ENCODE measurements at places on chromosomes 7 and 10.
A peak's percentile ranks its signal among the peaks of the same experiment; 100 is the strongest.

DNA sequence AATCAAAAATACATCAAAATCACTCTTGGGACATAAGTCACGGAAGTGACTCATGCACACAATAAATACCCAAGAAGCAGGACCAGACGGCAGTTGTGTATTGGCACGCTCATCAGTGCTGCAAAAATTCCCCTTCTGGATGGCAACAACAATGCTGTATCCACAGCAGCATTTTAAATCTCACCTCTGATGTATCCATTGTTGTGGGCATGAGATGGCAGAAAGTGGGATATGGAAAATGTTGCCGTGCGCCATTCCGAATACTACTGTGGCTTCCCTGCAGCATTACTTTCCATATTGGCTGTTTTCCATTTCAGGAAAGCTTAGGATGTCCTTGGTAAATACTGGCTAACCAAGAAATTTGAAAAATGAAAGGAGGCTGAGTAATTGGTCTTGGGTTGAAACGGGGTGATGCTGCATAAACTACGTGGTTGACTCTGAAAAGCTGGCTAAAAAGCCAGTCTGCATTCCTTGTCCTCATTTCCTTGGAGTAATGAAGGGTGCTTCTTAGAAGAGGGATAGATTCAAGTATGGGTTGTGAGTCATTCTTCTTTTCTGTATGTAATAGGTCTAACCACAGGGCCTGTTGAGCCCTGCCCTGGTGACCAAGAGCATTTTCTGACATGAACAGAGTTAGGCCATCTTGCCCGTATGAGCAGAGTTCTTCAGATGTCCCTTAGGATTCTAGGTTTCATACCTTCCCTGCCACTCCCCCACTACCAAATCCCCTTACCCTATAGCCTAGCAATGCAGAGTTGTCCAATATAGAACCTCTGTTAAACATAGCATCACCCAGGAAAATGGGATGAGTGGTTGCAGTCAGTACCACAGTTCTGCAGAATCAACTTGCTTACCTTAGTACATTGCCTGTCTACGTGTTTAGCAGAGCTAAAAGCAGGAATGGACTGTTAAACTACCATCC is 36.3 kb upstream of the TOMM7 start:
- no peak for DNase-seq

DNA sequence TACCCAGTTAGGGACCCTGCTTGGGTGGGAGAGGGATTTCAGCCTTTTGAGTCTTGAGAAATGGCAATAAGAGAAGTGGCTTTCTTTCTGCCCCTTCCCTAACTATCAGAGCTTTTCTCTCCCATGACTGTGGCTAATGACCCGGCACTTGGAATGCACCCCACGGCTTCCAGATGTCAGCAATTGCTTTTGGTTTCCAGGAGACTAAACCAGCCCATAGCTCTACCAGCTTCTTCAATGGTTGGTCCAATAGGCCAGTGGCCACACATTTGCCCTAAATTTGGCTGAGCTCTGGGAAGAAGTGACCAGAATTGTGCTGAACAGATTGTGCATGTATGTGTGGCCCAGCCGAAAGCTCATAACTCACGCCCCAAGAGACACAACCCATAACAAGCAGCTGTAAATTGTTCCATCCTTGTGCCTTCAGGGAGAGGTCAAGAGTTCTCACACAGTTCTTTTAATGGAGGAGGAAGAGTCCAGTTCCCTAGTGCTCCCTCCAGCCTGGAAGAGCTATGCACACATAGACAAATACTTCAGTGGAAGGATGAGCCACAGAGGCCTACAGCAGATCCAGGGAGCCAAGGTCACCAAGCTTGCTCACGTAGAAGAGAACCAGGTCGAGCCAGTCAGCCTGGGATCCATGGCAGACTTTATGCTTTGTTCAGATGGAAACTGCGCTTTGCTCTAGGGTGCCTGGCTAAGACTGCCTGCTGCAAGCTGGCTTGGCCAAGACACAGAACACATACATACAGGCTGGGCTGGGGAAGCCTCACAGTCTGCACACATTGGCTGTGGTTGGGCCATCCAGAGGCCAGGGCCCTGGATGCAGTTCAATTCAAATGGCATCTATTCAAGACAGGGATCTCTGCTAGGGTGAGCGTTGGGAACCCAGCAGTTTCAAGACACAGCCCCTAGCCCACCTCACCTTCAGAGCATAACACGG is 131.8 kb upstream of the HABP2 start:
- no peak for DNase-seq

GRCh38 chr7:55381696-55382095 is 16.6 kb downstream of the LANCL2 start:
- DNase-seq: no peak

GRCh38 chr7:150737265-150738055 is at the start of gene GIMAP5:
Gene GIMAP5, plus strand, starts transcription at chr7:150737418. Its CDS starts 3,467 bp downstream, at chr7:150740885.
- no peak for DNase-seq

DNA sequence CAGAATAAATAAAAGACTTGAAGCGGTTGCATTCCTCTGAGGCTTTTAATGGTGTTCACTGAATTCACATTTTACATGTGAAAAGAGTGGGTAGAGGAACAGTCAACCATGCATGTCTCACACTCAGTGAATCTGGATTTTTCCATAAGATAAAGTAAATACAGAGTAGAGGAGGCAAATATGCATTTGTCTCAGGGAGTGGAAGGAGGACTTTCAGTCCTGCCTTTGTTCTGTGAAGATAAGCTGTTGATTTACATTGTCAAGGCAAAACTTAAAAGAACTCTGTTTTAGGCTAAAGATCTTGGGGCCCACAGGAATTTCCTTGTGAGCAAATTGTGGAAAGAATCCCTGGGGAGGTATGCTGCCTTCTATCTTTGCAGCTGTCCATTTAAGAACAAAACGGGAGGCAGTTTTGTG is 825.3 kb upstream of the MBL2 start:
- no peak for DNase-seq

DNA sequence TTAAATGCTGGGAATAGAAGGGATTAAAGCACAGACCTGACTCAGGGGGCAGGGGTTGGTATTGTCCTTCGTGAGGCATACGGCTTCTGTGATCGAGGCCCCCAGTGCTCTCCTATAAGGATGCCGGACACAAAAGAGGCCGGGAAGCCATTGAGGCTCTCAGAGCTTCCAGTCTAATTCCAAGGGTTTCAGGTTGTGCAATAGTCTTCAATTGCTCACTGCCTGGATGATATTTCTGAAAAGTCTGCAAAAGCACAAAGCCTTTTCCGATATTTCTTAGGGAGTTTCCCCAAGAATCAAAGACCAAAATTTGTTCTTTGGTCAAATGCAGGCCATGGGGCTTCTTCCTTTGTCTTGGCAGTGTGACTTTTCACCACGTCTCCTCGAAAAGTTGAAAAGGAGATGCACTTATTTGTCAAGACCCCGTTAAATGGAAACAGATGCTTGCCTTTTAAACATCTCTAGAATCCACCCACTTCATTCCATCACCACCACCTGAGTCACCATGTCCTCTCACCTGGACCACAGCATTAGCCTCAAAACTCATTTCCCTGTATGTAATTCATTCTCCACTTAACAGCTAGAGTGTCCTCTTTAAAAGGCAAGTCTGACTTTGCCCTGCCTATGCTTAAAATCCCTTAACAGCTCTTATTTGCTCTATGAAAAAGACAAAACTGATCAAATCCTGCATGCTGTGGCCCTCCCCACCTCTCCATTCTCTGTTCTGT is 134.8 kb upstream of the NAMPT start:
- DNase-seq: no peak

DNA sequence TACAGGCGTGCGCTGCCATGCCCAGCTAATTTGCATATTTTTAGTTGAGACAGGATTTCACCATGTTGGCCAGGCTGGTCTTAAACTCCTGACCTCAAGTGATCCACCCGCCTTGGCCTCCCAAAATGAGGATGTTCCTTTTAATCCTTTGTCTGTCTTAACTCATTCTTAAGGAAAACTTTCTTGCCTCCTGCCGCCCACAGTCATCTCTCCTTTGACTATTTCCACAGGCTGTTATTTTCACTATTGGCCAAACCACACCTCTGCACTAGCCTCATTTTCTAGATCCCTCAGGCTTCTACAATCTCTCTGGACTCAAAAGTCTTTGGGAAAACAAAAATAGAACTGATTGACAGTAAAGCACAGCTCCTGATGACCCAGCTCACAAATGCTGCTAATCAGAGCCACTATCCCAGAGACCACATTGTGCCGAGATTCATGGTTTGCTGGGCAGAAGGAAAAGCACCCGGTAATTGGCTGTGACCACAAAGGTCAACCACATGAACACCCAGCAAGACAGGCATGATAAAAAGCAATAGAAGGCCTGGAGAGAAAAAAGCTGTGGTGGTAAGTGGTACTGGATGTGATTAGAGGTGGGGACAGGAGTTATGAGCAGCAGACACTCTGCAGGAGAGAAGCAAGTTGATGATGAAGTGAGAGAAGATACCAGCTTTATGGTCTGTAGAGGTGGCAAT is 44.1 kb upstream of the ZNRF2 start:
- no peak for DNase-seq

- DNase-seq: no peak
These were observed 218.2 kb upstream of the MDFIC start for GRCh38 chr7:114703677-114704076.

DNA sequence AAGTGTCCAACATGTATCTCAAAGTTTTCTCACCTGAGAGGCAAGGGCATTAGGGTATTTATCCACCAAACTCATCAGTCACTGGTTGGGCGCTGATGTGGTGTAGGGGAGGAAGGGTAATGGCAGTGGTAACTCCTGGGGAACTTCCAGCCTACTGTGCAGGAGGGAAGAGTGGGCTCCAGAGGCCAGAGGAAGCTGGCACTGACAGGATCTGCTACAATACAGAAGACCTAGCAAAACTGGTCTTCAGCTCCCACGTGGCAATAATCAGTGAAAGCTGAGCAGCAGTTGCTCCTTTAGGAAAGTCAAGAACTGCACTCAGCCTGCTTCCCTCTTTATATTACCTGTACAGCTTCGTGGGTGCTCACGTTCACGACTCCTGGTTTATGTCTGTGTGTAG is 17.2 kb upstream of the CAMK2G start:
- no peak for DNase-seq

GRCh38 chr10:9656386-9656785 is 1361.3 kb upstream of the CELF2 start:
- DNase-seq: no peak

DNA sequence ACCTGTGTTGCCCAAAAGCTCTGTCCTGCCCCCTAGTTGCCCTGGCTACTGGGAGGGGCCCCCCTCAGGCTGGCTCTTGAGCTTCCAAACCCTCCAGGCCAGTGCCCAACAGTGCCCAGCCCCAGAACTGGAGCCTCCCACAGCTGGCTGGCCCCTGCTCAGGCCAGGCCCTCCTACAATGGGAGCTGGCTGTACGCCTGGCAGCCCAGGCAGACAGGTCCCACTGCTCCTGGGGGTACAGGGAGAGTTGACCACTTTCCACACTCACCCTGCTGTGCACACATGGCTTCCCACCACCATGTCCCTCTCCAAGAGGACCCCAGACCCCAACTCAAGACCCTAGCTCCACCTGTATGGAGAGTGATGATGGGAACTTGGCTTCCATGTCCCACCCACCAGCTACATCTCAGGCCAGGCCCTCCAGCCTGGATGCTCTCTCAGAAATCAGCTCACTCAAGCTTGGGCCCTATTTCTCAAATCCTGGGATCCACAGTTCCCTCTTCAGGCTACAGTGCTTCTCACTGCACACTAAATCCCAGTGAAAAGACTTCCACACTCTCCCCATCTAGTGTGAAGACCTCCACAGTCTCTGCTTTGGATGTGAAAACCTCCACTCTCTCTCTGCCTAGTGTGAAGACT is 92.6 kb downstream of the OAT start:
- no peak for DNase-seq

GRCh38 chr7:94394437-94395140 is at the start of gene COL1A2:
Gene COL1A2, plus strand, starts transcription at chr7:94394895. Its CDS starts 137 bp downstream, at chr7:94395032.
- DNase-seq: peak; percentile 36

DNA sequence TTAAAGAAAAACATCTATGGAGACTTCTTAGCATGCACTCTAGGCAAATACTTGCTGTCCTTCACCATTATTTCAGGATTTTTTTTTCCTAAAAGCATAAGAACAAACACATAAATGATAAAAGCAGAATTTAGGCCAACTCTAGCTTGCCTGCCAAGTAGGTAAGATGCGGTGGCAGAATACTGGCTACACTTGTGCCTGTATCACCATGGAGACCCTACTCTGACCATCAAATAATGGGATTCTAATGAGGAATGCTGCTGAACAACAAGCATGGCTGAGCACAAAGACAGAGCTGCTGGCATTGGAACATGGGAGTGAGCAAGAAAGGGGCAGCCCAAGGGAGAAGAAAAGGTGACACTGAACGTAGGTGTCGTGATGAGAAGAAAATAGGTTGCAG is 18.5 kb upstream of the TAS2R40 start:
- DNase-seq: no peak

GRCh38 chr7:123828805-123829204 is 16.2 kb upstream of the HYAL4 start:
- DNase-seq: no peak

- DNase-seq: no peak
These were observed 255.3 kb downstream of the ELFN1 start for GRCh38 chr7:1925349-1925748.

DNA sequence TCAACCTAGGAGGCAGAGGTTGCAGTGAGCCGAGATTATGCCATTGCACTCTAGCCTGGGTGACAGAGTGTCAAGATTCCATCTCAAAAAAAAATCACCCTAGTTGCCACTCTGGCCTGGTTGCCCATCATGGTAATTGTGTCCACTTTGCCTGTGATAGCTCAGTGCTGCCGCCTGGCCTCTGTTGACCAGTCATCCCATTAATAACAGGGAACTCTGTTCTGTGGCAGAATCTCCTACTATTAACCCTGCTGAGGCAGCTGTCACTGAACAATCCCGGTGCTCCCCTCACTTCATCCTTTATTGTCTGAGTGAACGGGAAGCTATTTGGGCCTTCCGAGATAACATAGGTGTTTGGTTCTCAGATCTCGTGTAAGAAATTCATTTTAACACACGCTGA is 14.6 kb downstream of the ZNF3 start:
- no peak for DNase-seq
